Posterior vena cava (tissue), 2 donors: ENCODE measurements at places on chromosomes 7 and 10. TPM values are rescaled to one million over a fixed set of nuclear protein-coding genes. Genes with fewer than 3 reads are reported as not detected.
A peak's percentile ranks its signal among the peaks of the same experiment; 100 is the strongest.

Gene ACTL6B
- total RNA-seq, result not detected

Gene TRPV5
- not detected for total RNA-seq

Gene SLC16A12
- total RNA-seq, result 0.51 TPM

Gene DNAJC12
- total RNA-seq, result 4.0 TPM

Gene CTAGE8
- total RNA-seq, result 0.60 TPM

Gene OR9A2
- total RNA-seq, result not detected

DNA sequence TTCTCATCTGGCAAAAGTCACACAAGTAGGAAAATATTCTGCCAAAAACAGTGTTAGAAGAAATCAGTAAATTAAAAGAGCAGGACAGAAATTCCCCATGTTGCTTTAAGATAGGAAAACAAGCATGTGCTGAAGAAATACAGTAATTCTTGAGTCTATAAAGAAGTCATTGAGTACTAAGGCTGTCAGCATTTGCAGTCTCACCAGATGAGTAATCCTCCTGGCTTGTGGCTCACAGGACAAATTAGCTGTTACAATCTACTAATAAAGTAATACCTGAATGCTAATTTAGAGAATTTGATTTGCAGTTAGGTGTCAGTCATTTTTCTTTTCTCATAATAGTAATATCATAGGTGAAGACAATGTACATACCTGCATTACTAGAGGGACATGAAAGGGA, 1158.9 kb upstream of the CELF2 start:
- DNase-seq, result no peak

- DNase-seq, result no peak
Observed at GRCh38 chr10:114520453-114520852, 116.2 kb upstream of the AFAP1L2 start.

- DNase-seq, result no peak
Observed at GRCh38 chr7:29193316-29194205, 1.0 kb upstream of the CHN2 start.

DNA sequence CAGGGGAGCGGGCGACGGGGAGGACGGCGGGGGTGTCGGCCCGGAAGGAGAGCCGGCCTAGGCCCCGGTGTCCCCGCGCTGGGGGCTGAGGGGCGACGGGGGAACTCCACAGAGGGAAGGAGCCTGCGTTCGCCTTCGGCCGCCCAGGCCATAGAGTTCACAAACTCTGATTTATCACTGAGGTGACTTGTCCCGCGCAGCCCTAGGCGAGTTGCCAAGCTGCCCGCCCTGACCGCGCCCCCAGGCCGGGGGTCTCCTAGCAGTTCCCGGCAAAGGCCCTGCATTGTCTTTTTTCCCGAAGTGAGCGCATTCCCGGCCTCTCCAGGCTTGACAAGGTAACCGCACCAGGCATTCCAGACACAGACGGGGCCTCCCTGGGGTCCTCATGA, 2.9 kb upstream of the NKX6-2 start:
- no peak for DNase-seq

- no peak for DNase-seq
Observed at GRCh38 chr7:22565315-22565811, 65.4 kb upstream of the STEAP1B start.

GRCh38 chr7:148803094-148803493, 81.0 kb downstream of the EZH2 start:
- no peak for DNase-seq

DNA sequence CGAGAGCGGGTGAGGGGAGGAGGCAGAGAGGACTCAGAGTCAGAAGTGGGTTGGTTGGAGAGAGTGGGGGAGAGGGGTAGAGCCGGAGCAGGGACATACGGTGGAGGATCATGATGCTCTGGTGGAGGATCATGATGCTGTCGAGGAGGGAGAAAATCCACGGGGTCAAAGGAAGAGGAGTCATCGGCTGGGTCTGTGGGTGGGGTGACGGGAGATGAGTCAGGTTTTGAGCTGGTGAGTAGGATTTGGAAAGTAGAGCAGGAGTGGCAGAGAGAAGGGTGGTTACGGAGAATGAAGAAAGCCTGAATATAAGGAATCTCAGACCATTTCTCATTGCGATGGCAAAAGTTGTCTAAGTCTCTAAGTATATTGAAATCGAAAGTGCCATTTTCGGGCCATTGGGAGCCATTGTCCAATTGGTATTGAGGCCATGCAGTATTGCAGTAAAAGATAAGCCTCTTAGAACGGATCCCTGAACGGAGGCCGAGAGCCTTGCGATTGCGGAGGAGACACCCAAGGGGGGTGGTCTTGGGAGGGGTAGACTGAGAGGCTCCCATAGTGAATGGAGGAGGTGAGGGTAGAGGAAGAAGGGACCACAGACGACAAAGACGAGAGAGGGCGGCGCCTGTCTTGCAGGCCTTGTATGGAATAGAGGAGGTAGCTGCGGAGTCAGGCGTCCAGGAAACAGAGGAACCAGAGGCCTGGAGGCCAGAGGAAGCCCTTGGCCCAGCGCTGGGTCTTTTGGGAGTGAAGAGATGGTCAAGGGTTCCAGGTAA, 23.8 kb downstream of the SCIN start:
- DNase-seq, result no peak

- DNase-seq, result no peak
Observed at GRCh38 chr7:37344886-37345579, 103.6 kb downstream of the ELMO1 start.

DNA sequence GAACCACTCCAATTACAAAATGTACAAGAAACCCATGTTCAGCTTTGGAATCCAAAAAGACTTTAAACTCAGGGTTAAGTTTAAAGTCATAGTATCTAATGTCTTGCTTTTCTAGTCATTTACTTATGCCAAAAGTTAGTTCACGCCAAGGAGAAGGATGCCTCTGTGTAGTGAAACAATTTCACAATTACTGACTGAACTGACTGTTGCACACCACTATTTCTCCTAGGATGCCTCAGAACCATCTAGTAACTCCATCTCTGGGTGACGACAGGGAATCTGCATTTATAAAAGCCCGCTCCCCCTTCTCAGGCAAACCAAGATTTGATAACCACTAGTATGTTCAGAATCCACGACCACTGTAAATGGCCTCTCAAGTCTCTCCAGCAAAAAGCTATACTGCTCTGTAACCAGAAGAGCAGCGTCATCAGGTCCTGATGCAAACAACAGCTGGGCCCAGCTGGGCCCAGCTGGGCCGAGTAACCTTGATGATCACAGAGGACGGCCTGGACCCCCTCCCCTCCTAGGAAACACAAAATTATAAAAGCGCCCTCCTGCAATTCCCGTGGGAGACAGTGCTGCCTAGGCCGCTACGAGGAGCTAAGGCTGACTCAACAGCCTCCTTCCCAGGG, 680 bp upstream of the ADO start:
- DNase-seq, result no peak

GRCh38 chr7:2521952-2522591, 2.5 kb downstream of the LFNG start:
- DNase-seq, result no peak

- DNase-seq, result peak; percentile 81
Observed at GRCh38 chr10:132879408-132880127, 62.8 kb downstream of the CFAP46 start.

- no peak for DNase-seq
Observed at GRCh38 chr7:87548123-87548919, 52.4 kb downstream of the ABCB1 start.

DNA sequence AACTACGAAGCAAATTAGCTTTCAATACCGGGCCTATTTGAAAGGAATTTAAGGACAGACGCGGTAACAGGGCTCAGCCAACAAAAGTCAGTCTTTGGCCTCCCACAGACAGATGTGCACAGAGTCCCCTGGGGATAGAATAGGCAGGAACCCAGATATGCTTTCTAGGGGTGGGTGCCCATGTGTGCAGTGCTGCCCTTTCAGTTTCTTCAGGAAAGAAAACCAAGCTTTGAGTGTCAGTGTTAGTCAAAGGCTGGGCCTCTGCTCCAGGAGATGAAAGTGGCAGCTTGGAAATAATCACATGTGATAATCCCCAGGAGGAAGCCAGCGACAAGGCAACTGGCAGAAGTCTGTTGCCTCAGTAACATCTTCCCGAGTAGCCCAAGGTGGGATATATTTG, 43.8 kb upstream of the CSTF2T start:
- DNase-seq, result no peak

- no peak for DNase-seq
Observed at GRCh38 chr10:34567659-34568253, 247.3 kb downstream of the PARD3 start.
